Suppressor macrophage treated with lipopolysaccharide for 4 hours (primary cell): ENCODE measurements at places on chromosomes 1 and 21.

- no peak for DNase-seq
Observed at GRCh38 chr1:156727492-156727891, 777 bp upstream of the METTL25B start.

GRCh38 chr1:1895456-1896336 lies 4.8 kb upstream of the GNB1 start:
- no peak for DNase-seq

GRCh38 chr1:154433161-154433764 lies 28.1 kb downstream of the IL6R start:
- DNase-seq = no peak

- DNase-seq = no peak
Observed at GRCh38 chr1:57839526-57839925, 415.7 kb upstream of the DAB1 start.

- DNase-seq = peak; percentile 27
Observed at GRCh38 chr1:228393268-228393701, 13.3 kb downstream of the TRIM11 start.
